ENCODE measurements at places on chromosomes 3 and 15.
A peak's percentile ranks its signal among the peaks of the same experiment; 100 is the strongest.

DNA sequence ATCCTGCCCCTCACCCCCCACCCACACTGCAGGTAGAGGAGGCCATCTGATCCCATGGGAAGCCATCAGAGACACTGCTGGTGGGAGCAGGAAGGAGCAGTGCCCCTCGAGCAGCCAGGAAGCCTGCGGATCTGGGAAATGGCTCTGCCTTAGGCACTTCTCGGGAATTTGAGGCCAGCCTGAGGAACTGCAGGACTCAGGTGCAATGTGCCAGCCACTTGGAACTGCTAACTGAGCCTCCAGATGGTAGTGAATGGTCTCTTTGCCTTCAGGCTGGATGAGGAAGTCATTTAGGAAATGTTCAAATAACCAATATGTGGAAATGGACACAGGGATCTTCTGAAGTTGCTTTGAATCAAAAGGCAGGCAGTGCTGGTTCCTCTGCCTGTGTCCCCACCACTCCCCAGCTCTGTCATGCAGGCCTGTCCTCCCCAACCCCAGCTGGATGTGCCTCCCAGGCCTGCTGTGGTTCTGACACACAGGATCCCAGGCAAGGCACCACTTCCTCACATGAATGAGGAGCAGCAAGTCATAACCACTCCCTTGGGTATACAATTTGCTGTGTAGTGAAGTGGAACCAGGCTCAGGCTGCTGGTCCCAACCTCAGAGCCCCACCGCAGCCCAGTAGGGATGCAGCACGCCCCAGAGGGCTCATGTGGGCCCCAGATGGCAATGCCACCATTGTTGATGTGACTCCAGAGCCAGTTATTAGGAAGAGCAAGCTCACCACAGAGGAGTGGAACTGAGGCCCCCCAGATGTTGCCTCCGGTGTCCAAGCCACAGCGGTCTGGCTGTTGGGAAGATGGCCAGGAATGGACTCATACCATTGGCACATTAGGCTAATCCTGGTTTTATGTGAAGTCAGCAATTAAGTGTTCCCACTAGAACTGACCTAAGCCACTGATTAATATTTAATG, 46.5 kb upstream of the LIMD1 start:
- DNase-seq: no peak

DNA sequence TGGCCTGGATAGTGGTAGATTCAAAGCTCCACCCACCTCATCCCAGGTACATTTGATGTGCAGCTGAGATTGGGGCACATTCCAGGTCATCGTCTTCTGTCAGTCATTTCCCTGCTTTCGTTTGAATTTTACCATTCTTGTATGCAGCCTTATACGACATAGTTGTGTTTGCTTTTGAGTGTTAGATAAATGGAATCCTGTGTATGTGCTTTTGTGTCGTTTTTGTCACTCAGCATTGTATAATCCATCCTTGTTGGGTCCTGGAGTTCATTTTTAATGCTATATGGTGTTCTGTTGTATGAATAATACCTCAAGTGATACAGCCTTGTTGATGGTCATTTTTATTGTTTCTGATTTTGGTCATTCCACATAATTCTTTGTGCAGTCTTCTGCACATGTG, 7.3 kb downstream of the RCCD1 start:
- no peak for DNase-seq

DNA sequence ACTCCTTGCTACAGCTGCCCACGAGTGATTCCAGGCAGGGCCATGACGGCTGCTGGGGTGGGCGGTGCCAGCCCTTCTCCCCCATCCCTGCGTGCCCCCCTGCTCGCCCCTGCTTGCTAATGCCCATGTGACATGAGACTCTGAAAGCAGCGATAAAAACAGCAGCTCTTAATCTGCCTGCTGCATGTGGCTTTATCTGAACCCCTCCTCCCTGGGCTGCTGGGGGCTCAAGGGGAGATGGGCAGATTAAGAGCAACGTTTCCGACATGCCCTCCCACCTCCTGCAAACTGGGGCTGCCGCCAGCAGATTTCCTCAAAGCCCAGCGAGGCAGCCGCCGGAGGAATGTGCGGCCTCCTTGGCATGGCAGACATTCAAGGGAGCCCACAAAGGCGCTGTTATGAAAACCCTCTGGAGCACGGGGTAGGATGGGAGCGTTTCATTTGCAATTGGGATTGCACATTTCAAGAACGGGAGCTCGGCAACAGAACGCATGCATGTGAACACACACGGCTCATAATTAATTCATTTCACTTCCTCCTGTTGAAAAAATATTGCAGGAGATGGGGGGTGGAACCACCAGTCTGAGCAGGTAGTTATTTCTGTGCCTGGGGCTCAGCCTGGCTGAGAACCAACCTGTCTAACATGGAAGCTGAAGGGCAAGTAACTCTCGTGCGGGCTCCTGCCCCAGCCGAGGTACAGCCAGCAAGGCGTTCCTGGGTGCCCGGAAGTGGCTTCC, 504.2 kb upstream of the PROK2 start:
- peak; percentile 51 for DNase-seq

- no peak for DNase-seq
Observed at GRCh38 chr15:69009341-69009740, 5.2 kb upstream of the NOX5 start.

- DNase-seq: no peak
Observed at GRCh38 chr3:11600501-11601282, 43.0 kb downstream of the VGLL4 start.

- no peak for DNase-seq
Observed at GRCh38 chr3:112395181-112395895, 62.4 kb downstream of the CD200 start.

GRCh38 chr3:40915346-40915865, 283.9 kb upstream of the CTNNB1 start:
- no peak for DNase-seq

GRCh38 chr3:193241716-193242115, 694 bp downstream of the PLAAT1 start:
- DNase-seq: no peak

GRCh38 chr3:129016720-129017483, 15.8 kb downstream of the EFCC1 start:
- no peak for DNase-seq

- DNase-seq: no peak
Observed at GRCh38 chr15:25375557-25375956, 63.3 kb downstream of the UBE3A start.

DNA sequence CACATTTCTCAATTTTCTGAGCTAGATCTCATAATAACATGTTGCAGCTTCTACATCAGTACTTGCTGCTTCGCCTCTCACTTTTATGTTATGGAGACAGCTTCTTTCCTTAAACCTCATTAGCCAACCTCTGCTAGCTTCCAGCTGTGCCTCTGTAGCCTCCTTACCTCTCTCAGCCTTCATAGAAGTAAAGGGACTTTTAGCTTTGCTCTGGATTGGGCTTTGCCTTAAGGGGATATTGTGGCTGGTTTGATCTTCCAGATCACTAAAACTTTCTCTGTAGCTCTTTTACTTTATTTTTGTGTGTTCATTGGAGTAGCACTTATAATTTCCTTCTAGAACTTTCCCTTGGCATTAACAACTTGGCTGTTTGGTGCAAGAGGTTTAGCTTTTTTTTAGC, 150.1 kb downstream of the ATG7 start:
- no peak for DNase-seq

- DNase-seq: no peak
Observed at GRCh38 chr15:100835636-100836035, 44.0 kb upstream of the ALDH1A3 start.

DNA sequence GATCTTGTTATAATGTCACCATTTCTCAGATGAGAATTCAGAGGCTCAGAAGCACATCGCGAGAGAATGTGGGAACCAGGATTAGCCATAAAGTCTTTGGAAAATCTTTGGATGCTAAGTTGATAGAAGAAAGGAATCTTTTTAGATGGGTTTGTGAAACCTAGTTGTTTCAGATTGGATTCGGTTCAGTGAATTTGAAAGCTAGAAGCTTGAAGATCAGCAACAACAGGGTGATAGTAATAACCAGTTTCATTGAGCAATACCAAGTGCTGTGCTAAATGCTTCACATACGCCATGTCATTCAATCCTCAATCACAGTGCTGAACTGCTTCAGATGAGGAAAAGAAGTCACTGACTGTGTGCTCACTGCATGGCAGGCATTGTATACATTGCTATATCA, 47.4 kb upstream of the MITF start:
- no peak for DNase-seq

DNA sequence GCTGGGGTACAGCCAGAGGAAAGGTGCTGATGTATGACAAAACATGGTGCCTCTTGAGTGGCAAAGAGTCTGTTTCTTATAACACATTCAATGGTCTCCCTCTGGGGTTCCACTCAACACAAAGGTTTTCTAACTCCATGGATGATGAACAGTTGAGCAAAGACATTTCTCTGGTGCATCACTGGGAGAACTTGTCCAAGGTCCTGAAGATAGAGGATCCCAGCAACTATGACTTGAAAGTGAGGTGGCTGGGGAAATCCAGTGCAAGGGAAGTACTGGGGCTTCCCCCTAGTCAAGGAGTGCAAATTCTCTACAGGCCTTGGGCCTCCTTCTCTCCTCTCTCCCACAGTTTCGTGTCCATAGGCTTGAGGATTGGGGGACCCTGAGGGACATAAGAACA, 431.1 kb downstream of the WDR72 start:
- no peak for DNase-seq

GRCh38 chr3:155504682-155505081, 211.2 kb upstream of the STRIT1 start:
- DNase-seq: no peak

GRCh38 chr3:6039971-6040370, 820.9 kb upstream of the GRM7 start:
- DNase-seq: no peak

- no peak for DNase-seq
Observed at GRCh38 chr15:75232252-75232813, 25.8 kb upstream of the GOLGA6C start.

DNA sequence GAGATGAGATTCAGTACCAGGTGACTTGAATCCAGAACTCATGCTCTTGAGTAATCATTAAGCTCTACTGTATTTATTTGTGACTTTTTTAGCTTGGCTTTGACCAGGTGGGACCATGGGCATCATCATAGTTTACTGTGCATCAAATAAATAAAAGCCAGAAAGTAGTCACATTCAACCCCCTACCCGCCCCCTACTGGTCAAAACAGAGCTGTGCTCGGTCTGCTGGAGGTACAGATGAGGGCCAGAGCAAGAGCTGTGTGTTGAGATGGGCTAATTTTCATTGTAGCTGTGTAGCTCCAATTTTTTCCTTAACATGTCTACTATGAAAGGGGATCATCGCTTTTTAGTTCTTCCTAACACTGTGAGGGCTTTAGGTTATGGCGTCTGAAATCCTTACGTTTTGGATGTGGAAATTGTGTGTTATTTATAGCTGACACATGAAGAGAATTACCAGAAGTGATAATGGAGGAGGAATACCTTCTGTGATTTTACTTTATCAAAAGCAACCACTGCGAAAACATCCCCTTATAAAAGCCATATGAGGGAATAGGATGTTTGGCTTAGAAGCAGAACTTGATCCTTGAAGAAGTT, 375.1 kb downstream of the PTPRG start:
- no peak for DNase-seq

GRCh38 chr3:71466483-71466882, 117.0 kb downstream of the FOXP1 start:
- no peak for DNase-seq

DNA sequence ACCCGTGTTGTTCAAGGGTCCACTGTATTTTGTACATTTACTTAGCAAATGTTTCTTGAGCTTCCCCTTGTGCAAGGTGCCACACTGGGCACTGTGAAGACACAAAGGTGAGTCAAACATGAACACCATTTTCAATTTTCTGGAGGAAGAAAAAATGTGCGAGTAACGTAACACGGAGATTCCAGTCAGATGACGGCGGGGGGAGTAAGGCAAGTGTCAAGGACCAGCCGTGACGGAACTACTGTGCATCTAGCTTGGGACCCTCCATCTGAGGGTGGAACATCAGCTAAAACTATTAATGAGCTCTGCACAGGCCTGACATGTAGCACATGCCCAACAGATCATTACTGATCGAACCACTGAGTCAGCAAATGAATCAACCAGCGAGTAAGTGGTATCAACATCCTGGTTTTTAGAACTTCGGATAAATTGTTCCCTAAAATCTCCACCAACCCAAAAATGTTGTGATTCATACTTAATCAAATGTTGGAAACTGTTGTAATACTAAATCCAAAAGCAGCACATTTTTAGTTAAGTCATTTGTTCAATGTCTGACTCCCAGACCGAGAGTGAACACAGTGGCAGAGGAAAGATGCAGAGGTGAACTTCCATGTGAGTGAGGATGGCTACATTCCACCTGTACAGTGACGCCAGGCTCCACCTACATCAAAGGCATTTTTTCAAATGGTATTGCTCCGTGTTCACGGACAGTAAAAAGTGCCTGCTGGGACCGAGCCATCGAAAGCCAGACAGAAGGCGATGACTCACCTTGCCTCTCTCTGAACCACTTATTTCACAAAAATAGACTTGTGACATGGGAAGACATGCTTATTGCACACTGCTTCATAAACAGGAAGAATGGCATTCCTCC, 172.2 kb downstream of the ATP10A start:
- no peak for DNase-seq

DNA sequence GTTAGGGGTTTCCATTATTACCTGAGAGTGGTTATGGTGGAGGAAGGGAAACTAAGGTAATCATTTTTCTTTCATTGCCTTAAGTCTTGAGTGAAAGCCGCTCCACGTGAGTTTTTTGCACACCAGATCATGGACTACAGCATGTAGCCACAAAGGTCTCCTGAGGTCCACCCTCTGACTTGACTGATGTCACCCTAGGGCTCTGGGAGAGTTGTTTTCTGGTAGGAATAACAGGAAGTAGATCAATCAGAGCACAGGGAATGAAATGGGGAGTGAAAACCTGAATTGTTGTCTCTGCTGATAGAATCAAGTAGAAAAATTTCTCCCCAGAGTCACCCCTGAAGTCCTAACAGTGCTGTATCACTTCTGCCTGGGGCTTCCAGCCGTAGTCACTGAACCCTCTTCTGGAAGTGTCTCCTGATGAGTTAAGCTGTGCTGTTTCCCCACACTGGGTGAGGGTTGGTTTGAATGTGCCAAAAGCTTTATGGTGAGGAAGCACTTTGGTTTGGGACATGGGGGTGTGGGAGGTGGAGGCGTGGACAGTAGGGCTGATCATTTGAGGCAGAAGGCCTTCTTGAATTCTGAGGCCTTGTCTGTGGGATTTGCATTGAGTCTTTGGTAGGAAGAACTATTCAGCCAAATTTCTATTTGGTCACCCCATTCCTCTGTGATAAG, 64.3 kb downstream of the SLCO3A1 start:
- no peak for DNase-seq

- no peak for DNase-seq
Observed at GRCh38 chr15:101486696-101487459, 2.6 kb downstream of the PCSK6 start.

DNA sequence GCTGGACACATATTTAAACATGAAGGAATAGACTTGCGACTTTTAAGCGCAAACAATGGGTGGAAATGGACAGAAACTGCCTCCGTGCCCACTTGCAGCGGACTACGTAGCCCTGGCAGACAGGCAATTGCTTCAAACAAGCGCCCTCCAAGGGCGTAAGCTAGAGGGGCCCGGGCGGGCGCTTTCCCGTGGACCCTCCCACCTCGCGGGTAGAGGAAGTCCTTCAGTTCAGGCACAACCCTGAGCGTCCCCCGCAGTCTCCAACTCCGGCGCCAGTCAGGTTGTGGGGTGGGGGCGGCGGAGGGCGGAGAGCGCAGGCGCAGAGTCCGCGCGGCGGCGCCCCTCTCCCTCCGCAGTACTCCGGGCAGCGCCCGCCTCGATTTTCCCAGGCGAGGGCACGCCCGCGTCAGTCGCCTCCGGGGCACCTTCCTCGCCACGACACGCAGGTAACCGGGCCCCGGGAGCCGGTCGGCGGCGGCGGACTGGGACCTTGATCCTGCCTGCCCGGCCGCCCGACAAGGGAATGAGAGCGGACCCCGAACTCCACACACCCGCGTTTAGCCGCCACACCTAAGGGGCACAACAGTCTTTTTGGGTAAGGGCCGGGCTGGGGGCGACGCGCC, at the start of gene SLC35G2:
TSS of gene SLC35G2 (plus strand) at position 358 of the 623 bp plus-strand sequence. CDS start 35,335 bp downstream, outside the sequence.
- peak; percentile 92 for DNase-seq
